Peyer's patch (tissue), 4 donors: ENCODE measurements at places on chromosomes 7 and 10. TPM values are rescaled to one million over a fixed set of nuclear protein-coding genes. Genes with fewer than 3 reads are reported as not detected.

- H3K36me3 ChIP-seq: no peaks in the 10 kb centered on the region
- H3K27ac ChIP-seq: peak overlapping the region; percentile 45
- no peaks in the 10 kb centered on the region for H3K27me3 ChIP-seq
These were observed 2.3 kb upstream of the PNPLA8 start for GRCh38 chr7:108528183-108528712.

- no peaks in the 10 kb centered on the region for H3K27me3 ChIP-seq
- no peaks in the 10 kb centered on the region for H3K36me3 ChIP-seq
- no peak overlapping the region for H3K4me3 ChIP-seq
- no peak overlapping the region for H3K27ac ChIP-seq
- no peaks in the 10 kb centered on the region for H3K4me1 ChIP-seq
- no peak for DNase-seq
These were observed 20.8 kb upstream of the MKI67 start for GRCh38 chr10:128147064-128147463.

GRCh38 chr7:100266576-100267354, 40.7 kb upstream of the SPDYE3 start:
- no peak overlapping the region for H3K4me3 ChIP-seq
- H3K36me3 ChIP-seq: no peaks in the 10 kb centered on the region
- H3K27ac ChIP-seq: no peak overlapping the region
- no peaks in the 10 kb centered on the region for H3K4me1 ChIP-seq

GRCh38 chr7:13106513-13106912, 419.1 kb downstream of the ARL4A start:
- H3K36me3 ChIP-seq: no peaks in the 10 kb centered on the region
- no peak for DNase-seq
- H3K27ac ChIP-seq: no peak overlapping the region
- H3K4me3 ChIP-seq: no peak overlapping the region
- H3K4me1 ChIP-seq: no peaks in the 10 kb centered on the region

DNA sequence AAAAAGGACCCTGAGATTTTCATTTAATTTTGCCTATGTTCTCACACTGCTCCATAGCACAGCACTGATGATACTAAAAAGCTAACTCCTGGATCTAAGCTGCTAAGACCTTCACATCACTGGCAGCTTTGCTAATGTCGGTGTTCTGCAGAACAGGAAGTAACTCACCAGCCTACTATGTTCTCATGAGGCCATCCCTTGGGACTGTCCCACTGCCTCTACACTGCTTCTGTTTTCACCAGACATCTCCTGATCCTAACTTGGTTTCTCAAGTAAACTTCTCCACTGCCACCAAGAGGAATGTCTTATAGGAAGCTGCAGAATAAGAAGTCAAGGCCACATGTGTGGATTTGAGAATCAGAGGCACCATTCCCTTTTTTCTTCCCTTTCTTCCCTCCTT, 15.1 kb downstream of the HTR7 start:
- no peak overlapping the region for H3K4me3 ChIP-seq
- no peak for DNase-seq
- H3K27ac ChIP-seq: no peak overlapping the region
- no peaks in the 10 kb centered on the region for H3K27me3 ChIP-seq
- no peaks in the 10 kb centered on the region for H3K36me3 ChIP-seq
- H3K4me1 ChIP-seq: no peaks in the 10 kb centered on the region

- peak overlapping the region; percentile 81 for H3K4me3 ChIP-seq
- peak; percentile 71 for DNase-seq
- peak overlapping the region; percentile 91 for H3K27ac ChIP-seq
- H3K4me1 ChIP-seq: peaks cover 15% of the 10 kb centered on the region
- no peaks in the 10 kb centered on the region for H3K27me3 ChIP-seq
These were observed 384 bp downstream of the DCLRE1C start for GRCh38 chr10:14953424-14954000.

DNA sequence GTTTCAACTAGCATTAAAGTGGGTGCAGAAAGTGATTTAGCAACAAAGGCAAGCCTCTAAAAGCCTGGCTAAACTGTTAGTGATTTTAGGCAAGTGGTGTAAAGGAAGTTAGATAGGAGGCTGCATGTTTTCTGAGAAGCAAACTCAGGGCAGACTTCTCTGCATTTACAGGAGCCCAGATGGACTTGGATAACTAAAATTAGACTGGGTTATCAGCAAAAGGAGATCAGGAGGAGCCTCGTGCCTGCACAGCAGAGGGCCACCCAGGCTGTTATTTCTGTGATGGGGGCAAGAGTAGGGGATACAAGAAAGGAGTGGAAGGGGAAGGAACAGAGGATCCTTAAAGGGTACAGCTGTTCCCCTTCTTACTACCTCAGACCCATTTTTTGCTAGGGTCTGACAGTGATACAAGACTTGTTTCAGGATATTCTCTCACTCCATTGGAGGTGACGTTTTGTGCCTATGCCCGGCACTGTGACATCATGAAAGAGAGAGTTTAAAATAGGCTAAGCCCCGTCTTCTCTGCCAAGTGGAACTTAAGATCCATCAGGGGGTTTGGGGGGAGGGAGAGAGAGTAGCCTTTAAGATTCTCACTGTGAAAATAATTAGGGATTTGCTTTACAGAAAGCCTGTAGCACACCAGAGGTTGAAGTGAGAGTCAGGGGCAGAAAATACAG, 49.6 kb upstream of the PDCD4 start:
- no peaks in the 10 kb centered on the region for H3K27me3 ChIP-seq
- H3K27ac ChIP-seq: peak overlapping the region; percentile 10
- DNase-seq: no peak
- peaks cover 51% of the 10 kb centered on the region for H3K4me1 ChIP-seq
- H3K36me3 ChIP-seq: no peaks in the 10 kb centered on the region

GRCh38 chr10:76883596-76883995, 754.0 kb downstream of the KCNMA1 start:
- no peak for DNase-seq
- H3K4me3 ChIP-seq: no peak overlapping the region
- H3K27me3 ChIP-seq: no peaks in the 10 kb centered on the region
- no peak overlapping the region for H3K27ac ChIP-seq
- no peaks in the 10 kb centered on the region for H3K36me3 ChIP-seq

DNA sequence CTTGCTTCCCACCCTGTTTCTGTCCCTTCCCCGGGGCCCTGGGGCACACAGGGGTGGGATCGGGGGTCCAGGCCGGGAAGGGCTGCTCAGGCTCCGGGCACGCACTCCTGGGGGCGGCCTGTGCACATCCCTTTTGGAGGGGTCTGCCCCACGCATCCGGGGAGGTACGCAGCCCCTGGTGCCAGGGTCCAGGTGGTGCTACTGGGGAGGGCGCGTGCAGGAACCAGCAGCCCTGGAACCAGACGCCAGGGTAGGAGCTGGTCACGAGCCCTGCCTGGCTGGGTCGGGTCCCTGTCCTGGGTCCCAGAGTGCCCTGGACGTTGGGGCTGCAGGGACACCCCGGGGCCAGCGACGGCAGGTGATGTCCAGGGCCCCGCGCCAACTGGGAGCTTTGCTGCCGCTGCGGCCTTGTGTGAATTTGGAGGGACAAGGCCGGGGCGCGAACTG, 53.4 kb downstream of the GLRX3 start:
- H3K36me3 ChIP-seq: no peaks in the 10 kb centered on the region
- no peak overlapping the region for H3K4me3 ChIP-seq
- no peaks in the 10 kb centered on the region for H3K27me3 ChIP-seq
- H3K27ac ChIP-seq: no peak overlapping the region

DNA sequence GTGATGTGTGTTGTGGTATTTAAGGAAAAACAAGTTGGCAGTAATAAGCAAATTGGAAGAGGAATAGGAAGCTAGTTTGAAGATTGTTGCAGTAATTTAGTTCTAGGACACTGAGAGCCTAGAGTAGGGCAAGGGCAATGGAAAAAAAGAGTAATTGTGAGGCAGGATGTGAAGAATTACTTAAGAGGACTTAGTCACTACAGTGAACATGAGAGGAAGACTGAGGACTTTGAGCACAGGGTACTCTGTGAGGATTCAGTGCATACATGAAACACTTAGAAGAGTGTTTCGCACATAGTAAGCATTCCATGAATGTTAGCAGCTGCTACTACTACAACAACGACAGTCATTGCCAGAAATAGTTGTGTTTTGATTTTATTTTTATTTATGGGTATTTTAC, 30.9 kb upstream of the DKK1 start:
- no peaks in the 10 kb centered on the region for H3K27me3 ChIP-seq
- no peaks in the 10 kb centered on the region for H3K4me1 ChIP-seq
- no peak for DNase-seq
- H3K27ac ChIP-seq: no peak overlapping the region

GRCh38 chr10:119120413-119120867, 16.5 kb downstream of the DENND10 start:
- H3K4me1 ChIP-seq: no peaks in the 10 kb centered on the region
- H3K27ac ChIP-seq: no peak overlapping the region
- no peak overlapping the region for H3K4me3 ChIP-seq
- H3K36me3 ChIP-seq: no peaks in the 10 kb centered on the region
- DNase-seq: no peak
- H3K27me3 ChIP-seq: no peaks in the 10 kb centered on the region

DNA sequence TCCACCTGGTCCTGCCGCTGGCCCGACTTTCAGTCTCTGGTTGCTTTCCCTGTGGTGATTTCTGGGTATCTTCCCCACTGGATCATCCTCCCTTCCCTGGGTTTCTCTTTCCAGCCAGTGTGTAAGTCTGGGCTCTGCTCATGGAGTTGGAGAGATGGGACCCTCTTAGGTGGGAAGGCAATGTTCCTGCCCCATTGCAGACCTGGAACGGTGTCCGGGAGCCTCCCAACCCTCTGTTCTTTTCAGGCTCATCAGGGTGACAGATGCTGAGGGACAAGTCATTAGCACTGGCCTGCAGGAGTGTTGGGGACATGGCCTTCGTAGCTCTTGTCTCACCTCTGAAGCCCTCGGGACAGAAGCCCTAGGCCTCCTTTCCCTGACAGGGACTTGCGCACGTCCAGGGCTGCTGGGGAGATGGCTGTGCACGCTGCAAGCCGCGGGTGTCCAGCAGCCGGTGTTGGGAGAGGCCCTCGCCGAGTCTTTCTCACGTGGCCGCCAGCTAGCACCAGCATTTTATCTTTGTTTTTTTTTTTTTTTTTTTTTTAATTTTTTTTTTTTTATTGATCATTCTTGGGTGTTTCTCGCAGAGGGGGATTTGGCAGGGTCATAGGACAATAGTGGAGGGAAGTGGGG, 17.2 kb downstream of the ZNF783 start:
- H3K36me3 ChIP-seq: peaks cover 51% of the 10 kb centered on the region
- peak; percentile 40 for DNase-seq
- no peak overlapping the region for H3K4me3 ChIP-seq
- H3K27me3 ChIP-seq: no peaks in the 10 kb centered on the region

DNA sequence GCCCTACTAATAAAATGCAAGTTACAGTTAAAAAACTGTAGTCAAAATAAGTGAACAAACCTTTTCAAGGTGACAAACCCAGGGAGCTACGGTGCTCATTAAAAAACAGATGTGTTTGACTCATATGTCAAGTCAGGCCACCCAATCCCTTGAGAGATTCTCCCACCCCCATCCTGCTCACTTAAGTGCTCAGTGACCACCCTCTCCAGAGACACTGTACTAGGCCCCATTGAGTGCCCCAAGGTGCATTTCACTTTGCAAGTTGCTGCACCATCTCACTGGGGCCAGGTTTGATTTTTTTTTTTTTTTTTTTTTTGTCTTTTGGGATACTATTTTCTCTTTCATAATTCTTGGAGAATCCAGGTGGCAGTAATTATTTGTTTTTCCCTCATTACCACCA, 1.9 kb downstream of the ERV3-1 start:
- H3K4me3 ChIP-seq: no peak overlapping the region
- no peaks in the 10 kb centered on the region for H3K36me3 ChIP-seq
- H3K27me3 ChIP-seq: no peaks in the 10 kb centered on the region
- peaks cover 12% of the 10 kb centered on the region for H3K4me1 ChIP-seq
- DNase-seq: no peak

DNA sequence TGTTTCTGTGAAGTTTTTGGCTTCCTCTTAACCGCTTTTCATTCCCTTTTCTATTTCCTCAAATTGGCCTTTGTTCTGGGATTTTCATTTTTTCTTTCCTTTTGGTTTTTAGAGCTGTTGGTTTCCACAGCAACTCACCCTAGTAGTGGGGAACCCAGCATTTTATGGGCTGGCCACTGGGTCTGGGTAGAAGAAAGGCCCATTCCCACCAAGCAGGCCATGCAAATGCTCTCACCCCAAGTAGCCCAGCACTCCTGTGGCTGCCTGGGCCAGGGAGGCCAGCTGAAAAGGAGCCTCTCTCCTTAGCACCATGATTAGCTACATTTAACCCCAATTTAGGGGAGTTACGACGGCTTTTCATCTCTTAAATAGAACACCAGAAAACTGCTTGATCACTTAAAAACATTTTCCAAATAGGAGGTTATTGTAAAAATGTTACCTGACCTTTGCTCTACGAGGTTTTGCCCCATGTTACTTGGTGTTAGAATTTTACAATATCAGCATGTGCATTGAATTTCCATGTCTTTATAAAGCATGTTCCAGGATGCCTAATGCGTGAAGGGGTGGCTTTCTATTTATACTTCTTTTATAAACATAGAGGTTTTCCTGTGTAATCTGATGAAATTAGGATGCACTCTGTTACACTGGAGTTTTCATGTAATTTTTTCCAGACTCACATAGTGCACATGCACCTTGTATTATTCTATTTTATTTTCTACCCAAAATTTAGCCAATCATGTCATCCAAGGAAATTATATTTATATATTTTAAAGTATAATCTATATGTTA, 75.4 kb downstream of the FAM171A1 start:
- no peak overlapping the region for H3K27ac ChIP-seq
- H3K27me3 ChIP-seq: no peaks in the 10 kb centered on the region
- H3K4me3 ChIP-seq: no peak overlapping the region
- no peak for DNase-seq
- no peaks in the 10 kb centered on the region for H3K4me1 ChIP-seq

GRCh38 chr10:77673101-77673500, 35.5 kb upstream of the KCNMA1 start:
- no peak overlapping the region for H3K4me3 ChIP-seq
- DNase-seq: no peak
- no peaks in the 10 kb centered on the region for H3K27me3 ChIP-seq

Gene SPDYE16
- total RNA-seq: not detected

Gene SPDYE2B
- total RNA-seq: not detected

Gene NUTM2E
- 2.5 TPM for total RNA-seq

Gene SRGN
- total RNA-seq: 19.9 TPM

Gene ODAD2
- total RNA-seq: not detected
